Fibroblast of skin of right quadriceps (primary cell): ENCODE measurements at places on chromosomes 3 and 15.

DNA sequence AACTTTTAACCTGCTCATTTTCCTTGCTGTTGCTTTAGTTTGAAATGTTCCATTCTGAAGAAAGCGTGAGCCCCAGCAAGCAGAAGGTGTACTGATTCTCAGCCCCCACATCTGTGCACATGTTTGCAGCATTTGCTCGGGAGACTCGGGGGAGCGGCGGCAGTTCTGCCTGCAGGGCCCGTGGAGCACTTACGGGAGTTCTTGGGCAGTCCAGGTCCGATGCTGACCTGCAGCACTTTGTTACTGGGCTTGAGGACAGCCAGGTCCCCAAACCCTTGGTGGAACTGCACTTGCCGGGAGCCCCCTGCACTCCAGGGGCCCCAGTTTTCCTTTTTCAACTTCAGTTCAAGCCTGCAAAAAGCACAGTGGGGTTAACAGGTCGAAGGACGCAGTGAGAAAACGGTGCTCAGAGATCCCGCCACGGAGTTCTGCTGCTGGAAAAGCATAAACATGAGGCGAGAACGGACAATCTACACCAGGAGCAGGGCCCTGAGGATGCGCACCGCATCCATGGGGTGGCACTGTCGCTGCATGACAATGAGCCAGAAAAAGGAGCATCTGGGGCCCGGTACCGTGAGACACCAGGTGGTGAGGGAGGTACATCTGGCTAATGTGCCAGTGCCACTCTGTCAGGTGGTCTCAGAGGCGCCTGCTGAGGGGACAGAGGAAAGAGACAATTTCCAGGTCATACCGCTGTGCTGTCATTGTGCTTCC, 45.6 kb upstream of the LDHAL6B start:
- DNase-seq, result no peak

DNA sequence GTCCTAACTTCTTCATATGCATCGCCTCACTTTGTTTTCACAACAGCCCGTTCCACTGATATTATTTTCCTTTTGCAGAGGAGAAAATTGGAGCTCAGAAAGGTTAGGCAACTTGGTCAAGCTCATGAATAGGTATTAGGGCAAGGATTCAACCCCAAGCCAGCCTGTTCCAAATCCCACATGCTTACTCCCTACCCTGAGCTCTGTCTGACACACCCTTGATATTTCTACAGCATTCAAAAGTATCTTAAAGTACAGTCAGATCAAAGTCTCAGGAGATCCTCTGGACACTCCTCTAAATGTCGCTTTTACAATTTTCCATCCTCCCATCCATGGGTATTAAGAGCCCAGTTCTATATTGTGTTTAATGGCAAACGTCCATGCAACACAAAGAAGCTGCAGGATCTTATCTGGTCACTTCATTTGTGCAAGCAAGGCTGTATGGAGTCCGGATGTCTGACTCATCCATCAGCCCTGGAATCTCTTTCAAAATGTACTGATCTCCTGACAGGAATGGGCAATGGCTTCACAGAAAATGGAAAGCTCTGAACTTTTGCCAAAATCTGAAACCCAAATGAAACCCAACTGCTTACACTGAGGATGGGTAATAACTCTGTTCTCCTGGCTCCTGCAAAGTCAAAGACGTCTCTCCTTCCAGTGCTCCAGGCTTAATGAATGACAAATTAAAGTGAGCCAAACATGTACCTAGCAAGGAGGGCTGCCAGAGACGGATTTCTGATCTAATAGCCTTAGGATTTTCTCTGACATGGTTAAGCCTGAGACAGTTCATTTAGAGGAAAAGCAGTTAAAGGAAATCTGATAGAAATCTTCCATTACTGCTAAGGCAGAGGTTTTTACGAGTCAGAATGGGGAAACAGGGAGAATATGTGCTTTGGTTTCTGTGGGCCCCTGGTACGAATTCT, 230.9 kb upstream of the RORA start:
- DNase-seq, result peak; percentile 88

- DNase-seq, result no peak
Observed at GRCh38 chr15:81768773-81769172, 277.0 kb downstream of the MEX3B start.

GRCh38 chr3:30578479-30578878, 27.9 kb upstream of the TGFBR2 start:
- DNase-seq, result peak; percentile 85

DNA sequence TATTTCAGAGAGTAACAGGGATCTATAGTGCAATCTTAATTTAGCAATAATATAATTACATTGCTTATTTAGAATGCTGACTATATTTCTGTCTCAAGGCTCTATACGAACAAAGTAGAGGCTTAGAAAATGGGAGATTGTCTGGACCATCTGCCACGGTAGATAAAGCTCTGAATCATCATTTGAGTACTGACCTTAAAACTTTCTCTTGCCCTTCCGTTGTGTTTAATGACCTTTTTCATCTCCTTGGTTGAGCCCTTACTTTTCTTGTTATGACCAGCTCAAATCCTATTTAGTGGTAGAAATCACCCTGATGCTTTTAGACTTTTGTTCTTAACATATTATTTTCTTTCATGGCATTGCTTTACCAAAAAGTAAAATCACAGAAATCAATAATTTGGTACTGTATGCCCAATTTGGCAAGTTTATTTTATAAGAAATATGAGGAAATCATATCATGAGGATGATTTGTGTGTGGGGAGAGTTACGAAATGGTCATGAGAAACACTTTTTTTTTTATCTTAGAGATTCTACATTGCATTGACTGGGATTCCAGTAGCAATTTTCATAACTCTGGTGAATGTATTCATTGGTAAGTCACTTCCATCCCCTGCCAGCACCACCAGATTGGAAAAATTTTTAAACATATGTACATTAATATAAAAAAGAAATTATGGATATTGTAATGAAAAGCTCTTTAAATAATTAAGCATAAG, 11.0 kb downstream of the NDUFB5 start:
- DNase-seq, result no peak

- DNase-seq, result no peak
Observed at GRCh38 chr15:67897646-67898339, 57.9 kb upstream of the RNU6-1 start.

DNA sequence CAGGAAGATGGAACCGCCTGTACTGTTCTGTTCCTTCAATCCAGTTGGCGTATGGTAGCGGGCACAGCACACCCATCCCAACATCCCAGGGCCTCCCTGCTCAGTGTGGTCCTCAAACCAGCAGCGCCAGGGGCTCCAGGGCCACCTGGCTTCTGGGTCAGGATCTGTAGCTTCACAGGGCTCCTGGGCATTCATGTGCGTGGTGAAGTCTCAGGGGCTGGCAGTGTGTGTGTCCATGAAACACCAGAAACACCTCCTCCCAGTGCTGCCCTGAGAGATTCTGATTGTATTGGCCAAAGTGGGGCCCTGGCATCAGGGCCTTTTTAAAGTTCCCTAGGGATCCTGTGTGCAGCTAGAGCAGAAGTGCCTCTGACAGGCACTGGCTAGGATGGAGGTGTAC, 42.1 kb downstream of the ABTB1 start:
- DNase-seq, result no peak

- DNase-seq, result no peak
Observed at GRCh38 chr15:48463366-48463880, 132.2 kb downstream of the DUT start.

DNA sequence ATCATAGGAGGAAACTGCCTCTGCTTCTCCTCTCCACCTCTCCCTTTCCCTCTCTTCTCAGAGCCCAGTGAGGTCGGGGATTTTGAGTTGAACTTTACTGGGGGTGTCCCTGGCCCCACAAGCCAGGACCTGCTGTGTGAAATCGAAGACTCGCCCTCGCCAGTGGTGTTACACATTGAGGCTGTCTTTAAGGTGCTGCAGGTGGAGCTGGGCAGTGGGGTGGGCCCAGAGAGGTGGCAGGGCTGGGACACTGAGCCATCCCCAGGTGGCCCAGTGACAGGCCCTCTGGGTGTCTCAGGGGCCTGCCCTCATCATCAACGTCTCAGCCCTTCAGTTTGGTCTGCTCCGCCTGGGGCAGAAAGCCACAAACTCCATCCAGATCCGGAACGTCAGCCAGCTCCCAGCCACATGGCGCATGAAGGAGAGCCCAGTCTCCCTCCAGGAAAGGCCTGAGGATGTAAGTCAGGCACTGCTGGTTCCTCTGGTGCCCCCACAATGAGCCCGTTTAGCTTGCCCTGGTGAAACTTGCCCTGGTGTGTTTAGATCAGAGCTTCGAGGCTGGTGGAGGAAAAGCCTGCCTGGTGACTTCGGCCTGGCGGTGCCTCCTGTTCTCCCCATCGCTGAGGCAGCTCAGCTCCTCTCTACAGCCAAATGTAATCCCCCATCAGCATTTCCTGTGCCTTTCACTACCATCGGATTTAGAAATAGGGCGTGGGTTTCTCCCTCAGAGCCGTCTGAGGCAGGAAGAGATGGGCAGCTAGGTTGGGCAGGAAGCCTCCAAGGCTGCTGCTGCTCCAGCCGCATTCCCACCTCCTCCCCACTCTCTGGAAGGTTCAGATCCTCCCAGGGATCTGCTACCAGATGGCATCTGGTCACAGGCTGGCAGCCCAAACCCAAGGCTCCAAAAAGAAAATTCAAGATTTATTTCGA, 39.2 kb downstream of the ACAA1 start:
- no peak for DNase-seq

- no peak for DNase-seq
Observed at GRCh38 chr15:66912441-66912840, 153.0 kb upstream of the SMAD3 start.

DNA sequence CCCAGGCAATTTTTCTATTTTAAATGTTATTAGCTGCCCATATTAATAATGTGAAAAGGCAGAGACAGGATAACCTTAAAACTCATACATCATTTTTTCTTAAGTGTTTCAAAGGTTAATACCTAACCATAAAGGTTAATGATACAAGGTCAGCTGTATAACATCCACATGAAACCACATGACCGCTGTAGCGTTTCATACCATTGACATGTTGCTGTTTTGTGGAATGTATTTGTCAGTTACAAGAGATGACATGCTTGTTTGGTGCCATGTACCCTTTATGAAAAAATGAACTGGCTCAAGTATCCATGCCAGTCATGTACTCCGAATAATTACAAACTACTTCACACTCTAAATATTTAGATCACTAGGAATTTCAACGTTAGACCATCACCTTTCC, 207.4 kb downstream of the FMN1 start:
- no peak for DNase-seq

DNA sequence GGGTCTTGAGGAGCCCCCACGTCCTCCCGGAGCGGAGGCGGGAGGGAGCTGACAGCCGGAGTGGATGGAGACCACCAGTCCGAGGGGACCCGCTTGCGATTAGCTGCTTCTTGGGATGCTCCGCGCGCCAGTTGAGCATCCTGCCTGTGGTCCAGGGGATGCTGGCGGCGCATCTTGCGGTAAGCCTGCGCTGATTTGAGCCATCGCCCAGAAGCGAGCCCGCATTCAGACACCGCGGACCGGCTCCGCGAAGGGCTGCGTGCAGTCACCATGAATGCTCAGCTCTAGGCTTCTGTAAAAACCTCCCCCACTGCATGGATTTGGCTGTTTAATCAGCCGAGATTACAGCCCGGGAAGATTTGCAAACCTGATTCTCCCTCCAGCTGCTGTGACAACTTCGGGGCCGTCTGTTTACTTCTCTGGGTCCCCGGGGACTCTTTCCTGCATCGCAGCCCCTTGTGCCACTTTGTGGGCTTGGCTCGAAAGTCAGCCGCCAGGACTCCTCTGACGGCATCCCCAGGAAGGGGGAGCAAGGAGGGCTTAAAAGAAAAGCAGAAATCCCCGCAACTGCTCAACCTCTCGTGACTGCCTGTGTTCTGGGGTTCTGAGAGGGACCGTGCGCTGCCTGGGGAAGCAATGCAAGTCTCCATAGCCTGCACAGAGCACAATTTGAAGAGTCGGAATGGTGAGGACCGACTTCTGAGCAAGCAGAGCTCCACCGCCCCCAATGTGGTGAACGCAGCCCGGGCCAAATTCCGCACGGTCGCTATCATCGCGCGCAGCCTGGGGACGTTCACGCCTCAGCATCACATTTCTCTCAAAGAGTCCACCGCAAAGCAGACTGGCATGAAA, 171.1 kb downstream of the KCNAB1 start:
- peak; percentile 11 for DNase-seq

GRCh38 chr15:93476491-93477177, 387.6 kb upstream of the RGMA start:
- no peak for DNase-seq

GRCh38 chr3:20743553-20744321, 557.7 kb upstream of the SGO1 start:
- DNase-seq, result no peak

- no peak for DNase-seq
Observed at GRCh38 chr3:171984883-171985282, 54.5 kb upstream of the FNDC3B start.

- peak; percentile 53 for DNase-seq
Observed at GRCh38 chr15:49990835-49991545, 128.0 kb downstream of the ATP8B4 start.

- DNase-seq, result no peak
Observed at GRCh38 chr3:158559504-158559903, 11.5 kb upstream of the MLF1 start.

DNA sequence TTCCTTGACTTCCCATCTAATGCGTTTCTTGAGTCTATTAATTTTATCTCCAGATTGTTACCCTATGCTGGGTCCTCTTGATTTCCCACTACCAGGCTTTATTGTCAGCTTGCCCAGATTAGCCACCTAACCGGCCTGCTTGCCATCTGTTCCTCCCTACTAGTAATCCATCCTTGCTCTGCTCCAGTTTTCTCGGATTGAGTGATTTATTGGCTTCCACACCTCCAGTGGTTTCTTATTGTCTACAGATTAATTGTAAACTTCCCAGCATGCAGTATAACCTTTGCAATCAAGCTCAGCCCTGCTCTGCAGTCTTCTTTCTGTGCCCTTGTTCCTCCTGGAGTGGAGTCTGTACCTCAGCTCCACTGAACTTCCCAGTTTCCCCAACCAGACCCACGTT, 63.4 kb downstream of the ARHGEF26 start:
- DNase-seq, result no peak

DNA sequence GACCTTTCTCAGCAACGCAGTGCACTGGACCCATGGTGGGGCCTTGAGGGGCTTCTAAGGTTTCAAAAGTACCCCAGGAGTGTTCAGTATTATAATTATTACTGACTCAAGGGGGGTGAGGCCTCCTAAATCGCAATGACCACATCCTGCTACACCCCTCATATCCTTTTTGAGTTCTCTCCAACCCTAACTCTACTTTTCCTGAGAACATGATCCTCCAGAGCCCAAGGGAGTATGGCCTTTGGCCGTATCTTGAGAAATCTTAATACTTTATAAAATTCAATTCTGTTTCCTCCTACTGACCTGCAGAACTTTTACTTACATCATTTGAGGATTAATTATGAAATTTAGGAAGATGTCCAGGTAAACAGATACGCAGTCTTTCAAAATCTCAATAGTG, 30.4 kb upstream of the RARRES1 start:
- no peak for DNase-seq

GRCh38 chr3:74751775-74752174, 137.3 kb upstream of the CNTN3 start:
- no peak for DNase-seq

- DNase-seq, result no peak
Observed at GRCh38 chr3:72353236-72354128, 494.8 kb downstream of the SHQ1 start.

- peak; percentile 31 for DNase-seq
Observed at GRCh38 chr3:42906070-42906847, at the start of gene ZNF662. TSS of gene ZNF662 (plus strand) at chr3:42906142. CDS start at chr3:42908115, 1,973 bp downstream.
